ENCODE measurements at places on chromosomes 4 and X.
A peak's percentile ranks its signal among the peaks of the same experiment; 100 is the strongest.

DNA sequence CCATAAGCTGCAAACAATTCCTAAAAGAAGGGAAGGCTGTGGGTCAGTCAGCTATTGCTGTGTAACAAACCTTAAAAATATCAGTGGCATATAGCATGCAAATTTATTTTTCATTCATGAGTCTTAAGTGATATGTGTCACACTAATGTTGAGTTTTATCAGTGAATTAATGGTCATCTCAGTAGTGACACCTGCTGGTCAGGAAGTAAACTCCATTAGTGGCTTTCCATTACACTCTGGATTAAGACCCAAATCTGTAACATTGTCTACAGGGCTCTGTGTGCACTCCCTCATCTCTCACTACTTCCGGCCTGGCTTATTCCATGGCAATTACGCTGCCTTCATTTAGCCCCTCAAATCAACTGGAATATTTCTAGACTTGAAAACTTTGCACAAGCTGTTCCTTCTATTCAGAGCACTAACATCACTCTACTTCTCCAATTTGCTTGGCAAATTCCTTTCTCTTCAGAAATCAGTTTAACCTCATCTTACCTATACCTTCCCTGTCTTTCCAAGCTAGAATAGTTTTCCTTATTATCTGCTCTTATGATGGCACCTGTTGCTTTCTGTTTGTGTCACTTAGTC lies 217.3 kb upstream of the TAPT1 start:
- peak; percentile 36 for DNase-seq

GRCh38 chrX:67787196-67787595 lies 243.4 kb downstream of the AR start:
- no peak for DNase-seq

DNA sequence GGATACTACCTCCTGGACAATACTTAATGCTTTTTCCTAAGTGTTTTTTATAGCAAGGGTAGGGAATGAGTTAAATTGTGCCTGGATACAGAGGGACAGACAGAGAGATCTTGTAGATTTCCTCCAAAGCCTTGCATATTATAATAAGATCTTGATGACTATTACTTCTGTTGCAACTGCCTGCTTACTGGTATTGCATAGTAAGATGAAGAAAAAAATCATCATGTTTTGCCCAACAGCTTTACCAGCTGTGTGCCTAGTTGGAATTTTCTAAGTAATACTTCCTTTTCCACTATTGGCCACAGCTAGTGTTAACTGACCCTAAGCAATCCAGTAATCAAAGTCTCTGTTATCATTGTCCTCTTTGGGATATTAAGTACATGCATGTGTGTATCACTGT lies 139.0 kb downstream of the DCK start:
- no peak for DNase-seq

GRCh38 chr4:113981591-113981990 lies 2.1 kb upstream of the ARSJ start:
- no peak for DNase-seq

DNA sequence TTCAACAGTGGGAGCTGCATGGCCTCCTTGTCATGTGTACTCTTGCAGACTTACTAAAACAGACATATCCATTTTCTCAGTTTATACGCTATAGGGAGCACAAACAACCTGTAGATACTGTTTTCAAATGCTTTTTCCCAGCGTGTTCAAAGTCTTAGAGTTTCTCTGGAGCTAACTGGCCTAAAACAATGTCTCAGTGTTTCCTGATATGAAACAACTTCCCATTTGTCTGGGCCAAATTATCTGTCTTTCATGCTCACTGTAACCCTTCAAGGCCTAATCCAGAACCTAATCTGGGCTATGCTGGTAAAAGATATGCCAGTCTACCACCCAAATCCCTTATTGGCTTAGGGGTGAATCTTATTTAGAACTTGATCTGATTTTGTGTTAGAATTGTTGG lies 38.8 kb downstream of the RAB40A start:
- DNase-seq, result no peak

DNA sequence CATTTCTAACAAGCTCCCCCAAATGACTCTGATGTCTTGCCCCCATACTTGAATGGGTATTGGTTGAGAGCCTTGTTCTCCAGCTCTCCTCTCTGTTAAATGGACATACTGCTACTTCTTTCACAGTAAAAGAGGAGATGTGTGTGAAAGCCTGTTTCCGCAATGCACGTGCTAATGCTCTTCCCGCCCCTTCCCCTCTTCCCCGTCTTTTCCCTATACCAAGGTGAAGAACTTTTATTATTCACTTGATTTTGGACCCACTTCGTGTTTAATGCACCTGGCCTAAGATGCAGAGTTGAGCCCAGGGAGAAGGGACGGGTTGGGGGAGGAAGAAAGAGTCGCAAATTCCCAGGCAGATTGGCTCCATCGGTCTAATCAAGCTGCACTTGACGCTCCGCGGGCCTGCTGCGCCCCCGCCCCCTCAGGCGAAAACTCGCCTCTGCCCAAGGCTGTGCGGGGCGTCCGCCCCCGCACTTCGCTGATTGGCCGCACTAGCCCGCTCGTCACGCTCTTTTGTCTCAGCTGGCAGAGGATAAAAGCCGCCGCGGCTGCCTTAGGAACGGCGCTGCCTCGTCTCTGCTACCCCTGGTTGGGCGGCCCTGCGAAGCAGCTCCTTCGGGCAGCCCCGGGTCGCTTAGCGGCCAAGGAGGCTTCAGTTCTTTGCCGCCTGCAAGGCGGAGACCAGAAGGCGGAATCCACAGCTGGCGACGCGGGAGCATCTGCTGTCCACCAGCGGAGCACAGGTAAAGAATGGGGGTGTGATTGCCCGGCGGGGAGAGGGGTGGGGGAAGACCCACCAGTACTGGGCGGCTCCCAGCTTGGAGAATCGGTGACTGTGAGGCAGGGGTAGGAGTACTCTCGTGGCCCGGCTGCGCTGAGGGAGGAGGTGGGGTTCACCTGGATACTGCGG lies at the start of gene ZCCHC12:
TSS of gene ZCCHC12 (plus strand) at position 562 of the 910 bp plus-strand sequence. CDS start 1,421 bp downstream, outside the sequence.
- peak; percentile 45 for DNase-seq

DNA sequence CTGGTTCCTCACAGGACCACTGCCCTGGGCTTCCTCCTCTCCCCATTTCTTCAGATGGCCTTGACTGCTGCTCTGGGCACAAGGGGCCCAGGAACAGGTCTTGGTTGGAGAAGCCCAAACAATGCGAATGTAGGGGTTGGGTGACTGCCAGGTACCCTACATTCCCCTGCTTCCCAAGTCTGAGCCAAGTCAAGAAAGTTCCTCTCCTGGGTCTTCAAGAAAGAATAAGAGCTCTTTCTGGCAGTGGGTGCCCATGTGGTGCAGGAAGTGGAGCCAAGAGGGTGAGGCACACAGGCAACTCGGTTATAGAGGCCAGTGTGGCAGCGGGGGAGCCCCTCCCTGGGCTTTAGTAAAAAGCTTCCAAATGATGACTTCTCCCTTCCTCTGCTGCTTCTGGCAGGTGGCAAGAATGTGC lies 2.7 kb downstream of the SLC34A2 start:
- no peak for DNase-seq

DNA sequence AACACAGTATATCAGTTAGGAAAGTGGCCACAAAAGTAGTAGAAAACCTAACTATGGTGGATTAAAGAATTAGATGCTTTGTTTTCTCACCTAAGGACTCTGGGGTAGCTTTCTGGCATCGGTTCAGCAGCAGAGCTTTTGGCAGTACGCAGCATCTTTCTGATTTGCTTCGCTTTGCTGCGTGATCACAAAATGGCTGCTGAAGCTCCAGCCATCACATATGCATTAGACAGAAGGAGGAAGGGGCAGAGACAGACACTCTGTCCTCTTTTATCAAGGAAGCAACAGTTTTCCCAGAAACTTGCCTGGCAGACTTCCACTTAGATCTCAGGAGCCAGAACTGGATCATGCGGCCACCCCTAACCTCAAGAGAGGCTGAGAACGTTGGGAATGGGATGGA lies 15.1 kb downstream of the TREX2 start:
- DNase-seq, result no peak

- DNase-seq, result peak; percentile 47
These were observed 34.6 kb downstream of the SEPTIN11 start for GRCh38 chr4:76984127-76984526.

Data from ACHN (cell line).